ENCODE measurements at places on chromosomes 4 and X.
A peak's percentile ranks its signal among the peaks of the same experiment; 100 is the strongest.

GRCh38 chr4:23455456-23456158 lies 434.2 kb downstream of the PPARGC1A start:
- DNase-seq: no peak

- no peak for DNase-seq
Observed at GRCh38 chr4:153281476-153281875, 63.0 kb upstream of the MND1 start.

- no peak for DNase-seq
Observed at GRCh38 chrX:68532831-68533533, 34.1 kb downstream of the YIPF6 start.

DNA sequence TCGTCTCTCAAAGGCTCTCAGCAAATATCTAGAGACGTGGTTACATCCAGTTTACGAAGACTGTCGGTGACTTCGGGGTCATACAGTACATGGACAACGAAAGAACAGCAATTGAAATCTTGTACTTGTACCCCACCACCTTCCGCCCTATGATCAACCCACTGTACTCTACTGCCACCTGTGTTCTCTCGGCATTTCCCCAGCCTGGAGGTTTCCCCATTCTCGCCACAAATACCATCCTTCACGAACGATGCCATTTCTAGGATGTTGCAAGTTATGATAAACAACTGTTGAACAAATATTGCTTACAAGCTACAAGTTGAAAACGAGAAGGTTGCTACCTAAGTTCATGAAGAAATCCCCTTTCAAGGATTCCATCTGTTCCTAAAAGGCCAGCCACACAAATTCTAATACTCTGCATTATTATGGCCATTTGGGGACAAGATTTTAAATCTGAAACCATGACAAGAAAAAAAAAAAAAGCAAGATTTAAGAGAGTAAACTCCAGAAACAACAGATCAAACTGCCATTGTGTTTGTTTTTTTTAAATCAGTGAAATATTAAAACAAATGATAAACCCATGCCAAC lies 1.6 kb downstream of the APBB2 start:
- DNase-seq: peak; percentile 80

GRCh38 chr4:60033826-60034225 lies 1166.3 kb upstream of the ADGRL3 start:
- no peak for DNase-seq

GRCh38 chrX:18119856-18120255 lies 100.8 kb downstream of the BEND2 start:
- no peak for DNase-seq

GRCh38 chr4:12583275-12583674 lies 900.9 kb downstream of the RAB28 start:
- no peak for DNase-seq

GRCh38 chrX:15563056-15563455 lies 37.7 kb downstream of the ACE2 start:
- no peak for DNase-seq

DNA sequence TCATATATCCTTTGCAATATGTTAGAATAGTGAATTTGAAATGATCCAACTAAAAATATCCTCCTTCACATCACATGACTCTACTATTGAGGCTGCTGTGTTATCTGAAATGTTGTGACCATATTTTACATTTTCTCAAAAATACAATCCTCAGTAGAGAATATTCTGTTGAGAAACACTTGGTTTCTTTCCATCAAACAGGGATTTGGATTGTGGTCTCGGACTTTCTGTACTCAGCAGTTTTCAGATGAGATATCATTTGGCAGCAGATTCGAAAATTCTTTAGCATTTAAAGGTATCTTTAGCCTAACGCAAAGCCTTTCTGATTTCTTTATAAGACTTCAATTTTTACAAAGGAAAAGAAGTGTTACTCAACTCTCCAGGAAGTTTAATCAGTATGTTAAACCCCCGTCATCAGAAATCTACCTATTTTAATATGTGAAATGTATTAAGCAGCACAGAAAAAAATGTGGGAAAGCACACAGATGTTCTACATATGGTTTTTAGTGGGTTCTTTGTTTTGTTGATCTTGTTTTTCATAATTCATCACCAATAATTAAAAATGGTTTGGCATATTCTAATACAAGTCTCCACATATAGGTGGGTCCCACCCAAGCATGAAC lies 55.4 kb upstream of the ANXA3 start:
- no peak for DNase-seq

- no peak for DNase-seq
Observed at GRCh38 chr4:40193578-40193977, 3.3 kb upstream of the RHOH start.

DNA sequence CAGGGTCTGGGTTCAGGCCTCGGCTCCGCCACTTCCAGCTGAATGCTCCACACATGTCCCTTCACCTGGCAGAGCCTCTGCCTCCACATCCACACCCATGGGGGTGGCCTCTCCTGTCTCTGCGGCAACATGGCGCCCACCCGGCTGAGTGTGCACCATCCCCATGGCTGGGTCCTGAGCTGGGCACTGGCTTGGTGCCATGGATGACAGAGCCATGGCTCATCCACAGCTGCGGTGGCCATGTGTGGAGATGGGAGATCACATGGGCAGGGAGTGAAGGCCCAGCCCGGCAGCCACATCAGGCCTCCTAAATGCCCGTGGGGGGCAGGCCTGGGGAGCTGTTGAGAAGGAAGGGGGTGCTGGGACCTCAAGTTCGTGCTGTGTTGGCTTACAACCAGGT lies 213.7 kb downstream of the AFAP1 start:
- no peak for DNase-seq
